ENCODE measurements at places on chromosomes 12 and 14. TPM values are rescaled to one million over a fixed set of nuclear protein-coding genes. Genes with fewer than 3 reads are reported as not detected.
A peak's percentile ranks its signal among the peaks of the same experiment; 100 is the strongest.

DNA sequence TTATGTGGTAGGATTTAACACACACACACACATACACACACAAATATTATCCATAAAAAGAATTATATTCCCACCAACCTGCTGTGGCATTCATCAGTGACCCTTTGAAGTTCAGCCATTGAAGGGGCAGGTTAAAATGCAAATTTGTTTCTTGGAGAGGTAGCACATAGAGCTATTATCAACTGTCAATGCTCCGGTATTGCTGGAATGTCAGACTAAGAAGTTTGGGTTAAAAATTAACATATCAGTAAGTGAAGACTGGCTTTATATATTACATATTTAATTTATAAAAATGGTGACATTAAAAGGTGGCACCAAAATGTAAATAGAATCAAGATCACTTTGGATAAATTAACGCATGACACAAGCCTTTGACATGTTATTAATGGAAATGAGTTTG, 207.3 kb downstream of the DAD1 start:
- no peak overlapping the region for H3K4me3 ChIP-seq
- H3K36me3 ChIP-seq: no peaks in the 10 kb centered on the region
- no peaks in the 10 kb centered on the region for H3K27me3 ChIP-seq
- H3K27ac ChIP-seq: no peak overlapping the region
- peaks cover 6% of the 10 kb centered on the region for H3K4me1 ChIP-seq

DNA sequence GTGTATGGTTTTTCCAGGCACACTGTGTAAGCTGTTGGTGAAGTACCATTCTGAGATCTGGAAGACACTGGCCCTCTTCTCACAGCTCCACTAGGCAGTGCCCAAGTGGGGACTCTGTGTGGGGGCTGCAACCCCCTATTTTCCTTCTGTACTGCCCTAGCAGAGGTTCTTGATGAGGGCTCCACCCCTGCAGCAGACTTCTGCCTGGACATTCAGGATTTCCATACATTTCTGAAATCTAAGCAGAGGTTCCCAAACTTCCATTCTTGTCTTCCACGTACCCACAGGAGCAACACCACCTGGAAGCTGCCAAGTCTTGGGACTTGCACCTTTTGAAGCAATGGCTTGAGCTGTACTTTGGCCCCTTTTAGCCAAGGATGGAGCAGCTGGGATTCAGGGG, 85.2 kb upstream of the PRMT8 start:
- H3K4me3 ChIP-seq: no peak overlapping the region
- H3K27me3 ChIP-seq: no peaks in the 10 kb centered on the region
- no peaks in the 10 kb centered on the region for H3K4me1 ChIP-seq
- DNase-seq: no peak
- H3K27ac ChIP-seq: no peak overlapping the region

DNA sequence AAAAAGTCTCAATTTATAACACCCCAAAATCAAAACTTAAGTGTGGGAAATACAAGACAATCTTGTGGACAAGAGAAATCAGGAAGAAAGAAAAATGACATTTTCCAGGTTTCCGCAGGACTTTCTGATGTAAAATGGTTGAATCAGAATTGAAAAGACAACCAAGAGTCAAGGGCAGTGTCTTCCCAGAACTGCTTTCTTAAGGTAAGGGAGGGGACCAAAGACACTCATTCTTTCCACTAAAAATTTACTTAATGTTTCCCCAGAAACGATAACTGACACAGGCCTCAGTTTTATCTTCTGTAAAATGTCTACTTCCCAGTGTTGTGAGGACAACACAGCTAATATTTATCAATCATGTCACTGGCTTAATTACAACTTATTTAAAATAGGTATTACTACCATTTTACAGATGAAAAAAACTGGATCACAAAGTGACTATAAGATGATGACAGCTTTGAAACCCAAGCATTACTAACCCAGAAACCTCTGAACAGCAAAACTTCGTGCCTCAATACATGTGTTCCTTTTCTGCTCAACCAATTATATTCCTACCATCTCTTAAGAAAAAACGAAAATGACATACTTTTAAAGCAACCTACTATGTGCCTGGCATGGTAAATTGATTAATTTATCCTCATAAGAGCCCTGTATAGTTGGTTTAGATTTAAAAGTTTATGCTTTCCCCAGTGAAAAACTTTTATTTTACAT, 4.6 kb downstream of the SINHCAF start:
- peaks cover 19% of the 10 kb centered on the region for H3K4me1 ChIP-seq
- no peaks in the 10 kb centered on the region for H3K27me3 ChIP-seq
- no peak overlapping the region for H3K4me3 ChIP-seq
- no peaks in the 10 kb centered on the region for H3K36me3 ChIP-seq
- H3K27ac ChIP-seq: no peak overlapping the region

DNA sequence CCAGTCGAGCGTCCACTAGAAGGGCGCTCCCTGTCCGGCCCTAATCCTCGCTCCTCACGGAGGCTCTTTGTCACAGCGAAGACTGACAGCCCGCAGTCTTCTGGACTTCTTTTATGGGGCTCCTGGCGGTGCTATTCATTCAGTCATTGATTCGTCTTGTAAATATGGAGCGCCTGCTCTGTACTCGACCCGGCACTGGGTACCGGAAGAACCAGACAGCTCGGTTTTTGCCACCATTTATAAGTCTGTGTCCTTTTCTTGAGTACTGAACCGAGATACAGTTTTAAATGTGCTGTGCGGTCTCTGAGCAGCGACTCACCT, 570 bp downstream of the DMAC2L start:
- no peaks in the 10 kb centered on the region for H3K27me3 ChIP-seq
- no peaks in the 10 kb centered on the region for H3K36me3 ChIP-seq
- peak overlapping the region; percentile 81 for H3K4me3 ChIP-seq
- peak overlapping the region; percentile 97 for H3K27ac ChIP-seq
- no peak for DNase-seq

GRCh38 chr12:131942671-131943070, 7.1 kb upstream of the EP400 start:
- H3K36me3 ChIP-seq: peaks cover 5% of the 10 kb centered on the region
- H3K4me1 ChIP-seq: no peaks in the 10 kb centered on the region
- no peaks in the 10 kb centered on the region for H3K27me3 ChIP-seq
- DNase-seq: no peak
- H3K27ac ChIP-seq: no peak overlapping the region

DNA sequence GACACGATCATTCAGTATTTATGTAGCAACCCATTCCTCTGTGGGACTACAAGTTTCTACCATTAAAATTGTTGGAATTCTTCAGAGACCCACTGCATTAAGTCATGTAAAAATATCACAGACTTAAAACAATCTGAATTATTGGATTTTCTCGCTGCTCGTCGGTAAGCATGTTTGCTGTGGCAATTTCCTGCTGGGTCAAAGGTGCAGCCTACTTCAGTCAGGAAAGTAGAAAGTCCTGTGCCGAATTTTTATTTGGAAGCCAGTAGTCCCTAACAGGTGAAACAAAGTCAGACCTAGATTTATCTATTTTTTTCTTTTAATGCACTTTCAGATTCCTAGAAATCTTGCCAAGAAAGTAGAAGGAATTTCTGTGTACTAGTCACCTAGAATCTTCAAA, 110.4 kb upstream of the MYL2 start:
- no peak for DNase-seq
- H3K27ac ChIP-seq: no peak overlapping the region
- H3K4me3 ChIP-seq: no peak overlapping the region
- H3K36me3 ChIP-seq: no peaks in the 10 kb centered on the region
- peaks cover 38% of the 10 kb centered on the region for H3K27me3 ChIP-seq
- peaks cover 26% of the 10 kb centered on the region for H3K4me1 ChIP-seq

- H3K27ac ChIP-seq: no peak overlapping the region
- H3K27me3 ChIP-seq: no peaks in the 10 kb centered on the region
- no peak overlapping the region for H3K4me3 ChIP-seq
These were observed 63.9 kb downstream of the NAV3 start for GRCh38 chr12:77894556-77894955.

GRCh38 chr14:64388533-64389285, 556 bp downstream of the MTHFD1 start:
- peak overlapping the region; percentile 84 for H3K4me3 ChIP-seq
- DNase-seq: peak; percentile 24
- H3K36me3 ChIP-seq: no peaks in the 10 kb centered on the region
- H3K27me3 ChIP-seq: no peaks in the 10 kb centered on the region

DNA sequence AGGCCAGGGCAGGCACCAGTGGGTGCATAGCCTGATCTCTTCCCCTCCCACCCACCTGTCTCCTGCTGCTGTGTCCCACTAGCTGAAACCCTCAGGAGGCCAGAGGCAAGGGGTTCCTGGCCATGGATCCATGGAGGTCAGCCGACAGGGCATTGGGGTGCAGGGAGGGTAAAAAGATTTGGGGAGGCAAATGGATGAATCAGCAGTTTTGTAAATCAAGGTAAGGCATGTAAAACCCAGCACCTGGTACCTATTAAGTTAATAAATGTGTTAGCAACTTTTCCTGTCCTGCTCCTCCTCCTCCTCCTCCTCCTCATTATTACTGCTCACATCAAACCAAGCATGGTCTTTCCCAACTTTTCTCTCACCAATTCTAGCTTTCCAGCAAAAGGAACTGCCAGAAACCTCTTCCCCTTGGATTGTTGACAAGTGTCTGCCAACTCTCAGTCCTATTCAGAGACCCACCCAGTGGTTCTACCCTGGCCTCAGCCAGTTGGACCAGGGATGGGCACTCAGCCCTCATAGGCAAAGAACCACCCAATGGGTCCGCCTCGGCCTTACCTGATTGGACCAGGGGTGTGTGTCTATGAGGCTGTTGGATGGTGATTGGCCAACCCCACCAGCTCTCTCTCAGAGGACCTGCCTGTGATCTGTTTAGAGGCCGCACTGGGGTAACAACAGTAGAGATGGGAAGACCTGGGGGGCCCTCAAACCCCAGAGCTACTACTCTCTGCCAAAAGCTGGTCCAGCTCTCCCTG, 155.7 kb upstream of the GSC start:
- no peaks in the 10 kb centered on the region for H3K27me3 ChIP-seq
- no peak overlapping the region for H3K4me3 ChIP-seq
- H3K27ac ChIP-seq: no peak overlapping the region
- no peaks in the 10 kb centered on the region for H3K4me1 ChIP-seq
- no peaks in the 10 kb centered on the region for H3K36me3 ChIP-seq

DNA sequence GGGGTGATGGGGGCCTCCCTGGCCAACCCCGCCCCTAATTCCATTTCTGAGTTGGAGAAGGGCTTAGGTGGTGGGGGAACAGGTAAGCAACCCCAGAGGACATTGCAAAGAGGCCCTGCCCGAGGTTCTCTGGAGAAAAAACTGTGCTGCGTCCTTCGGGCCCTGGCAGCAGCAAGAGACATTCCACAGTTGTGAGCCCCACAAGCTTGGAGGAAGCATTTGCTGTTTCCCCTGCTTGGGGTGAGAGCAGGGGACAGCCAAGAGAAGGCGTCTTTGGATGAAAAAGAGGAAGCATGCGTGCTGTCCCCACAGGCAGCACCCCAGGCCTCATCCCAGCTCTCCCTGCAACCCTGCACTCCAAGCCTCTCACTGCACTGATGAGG, 1.3 kb downstream of the BDKRB2 start:
- H3K4me3 ChIP-seq: no peak overlapping the region
- H3K27me3 ChIP-seq: no peaks in the 10 kb centered on the region
- DNase-seq: no peak

DNA sequence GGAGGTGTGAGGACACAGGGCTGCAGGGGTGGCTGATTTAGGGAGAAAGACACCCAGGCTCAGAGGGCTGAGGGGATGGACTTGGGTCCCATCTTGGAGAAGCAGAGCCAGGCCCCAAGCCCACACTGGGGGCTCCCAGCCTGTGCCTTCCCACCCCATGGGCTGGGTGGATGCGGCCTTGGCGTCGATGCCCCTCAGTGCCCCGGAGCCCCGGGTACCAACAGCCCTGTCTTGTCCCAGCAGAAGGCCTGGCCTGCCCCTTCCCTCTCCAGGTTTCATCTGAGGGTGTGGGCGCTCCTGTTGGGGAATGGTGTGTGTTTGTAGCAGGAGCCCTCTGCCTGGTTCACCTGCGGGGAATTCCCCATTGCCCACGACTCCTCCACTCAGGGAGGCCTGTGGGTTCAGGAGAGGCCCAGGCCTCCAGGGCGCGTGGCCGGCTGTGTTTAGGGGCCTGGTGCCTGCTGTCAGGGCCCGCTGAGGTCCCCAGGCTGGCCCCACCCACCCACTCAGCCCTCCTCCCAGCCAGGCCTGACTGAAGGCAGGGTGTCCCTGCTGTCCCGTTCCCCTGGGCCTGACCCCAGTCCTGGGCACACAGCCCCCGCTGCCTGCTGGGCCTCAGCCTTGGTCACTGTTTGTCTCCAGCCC, 51.1 kb upstream of the BEGAIN start:
- no peak for DNase-seq
- no peak overlapping the region for H3K4me3 ChIP-seq
- H3K27me3 ChIP-seq: no peaks in the 10 kb centered on the region
- no peaks in the 10 kb centered on the region for H3K36me3 ChIP-seq

DNA sequence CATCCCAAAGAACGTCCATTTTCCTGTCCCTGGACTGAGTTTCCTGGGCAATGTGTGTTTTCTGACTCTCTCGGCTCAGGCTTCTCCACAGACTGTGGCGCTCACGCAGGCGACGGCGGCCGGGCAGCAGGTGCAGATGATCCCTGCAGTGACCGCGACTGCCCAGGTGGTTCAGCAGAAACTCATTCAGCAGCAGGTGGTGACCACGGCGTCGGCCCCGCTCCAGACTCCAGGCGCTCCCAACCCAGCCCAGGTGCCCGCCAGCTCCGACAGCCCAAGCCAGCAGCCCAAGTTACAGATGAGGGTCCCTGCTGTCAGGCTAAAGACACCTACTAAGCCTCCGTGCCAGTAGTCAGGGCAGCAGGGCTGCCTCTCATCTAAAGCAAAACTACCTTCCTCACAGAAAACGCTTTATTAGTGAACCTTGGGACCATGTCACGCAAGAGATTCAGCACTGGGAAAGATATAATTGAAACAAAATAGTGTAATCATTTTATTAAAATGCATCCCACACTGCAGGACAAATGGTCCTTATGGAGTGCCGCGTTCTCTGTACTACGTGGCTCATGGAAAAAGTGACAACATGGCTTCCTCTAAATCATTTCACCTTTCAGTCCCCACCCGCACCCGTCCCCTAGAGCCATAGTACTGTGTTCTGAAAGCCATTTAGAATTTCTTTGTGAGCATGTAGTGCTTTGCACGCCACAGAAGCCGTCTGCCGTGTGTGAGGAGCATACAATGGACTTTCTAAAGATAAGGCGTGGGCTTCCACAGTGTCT, 66.6 kb downstream of the DDX51 start:
- no peak overlapping the region for H3K27ac ChIP-seq
- no peak overlapping the region for H3K4me3 ChIP-seq
- H3K36me3 ChIP-seq: no peaks in the 10 kb centered on the region
- H3K27me3 ChIP-seq: no peaks in the 10 kb centered on the region
- DNase-seq: peak; percentile 80
- H3K4me1 ChIP-seq: no peaks in the 10 kb centered on the region

DNA sequence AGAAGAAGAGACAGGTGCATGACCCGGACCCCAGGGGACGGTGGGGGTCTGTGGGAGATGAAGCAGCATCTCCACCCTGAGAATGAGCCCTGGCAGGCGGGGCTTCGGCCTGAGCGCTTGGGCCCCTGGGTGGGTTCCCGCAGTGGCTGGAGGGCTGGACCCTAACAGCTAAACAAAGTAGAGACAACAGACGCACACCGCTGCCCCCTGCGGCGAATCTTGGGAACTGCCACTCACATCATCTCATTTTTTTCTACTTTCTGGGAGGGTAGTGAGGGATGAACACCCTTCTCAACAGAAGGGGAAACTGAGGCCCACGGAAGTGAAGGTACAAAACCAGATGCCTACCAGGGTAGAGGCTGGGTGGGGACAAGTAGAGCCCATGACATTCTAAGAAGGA, 104.7 kb downstream of the RFLNA start:
- no peak for DNase-seq
- H3K4me1 ChIP-seq: peaks cover 34% of the 10 kb centered on the region
- no peaks in the 10 kb centered on the region for H3K27me3 ChIP-seq
- H3K4me3 ChIP-seq: no peak overlapping the region
- H3K27ac ChIP-seq: no peak overlapping the region
- peaks cover 80% of the 10 kb centered on the region for H3K36me3 ChIP-seq

Gene OTOGL
- 0.15 TPM for total RNA-seq

Gene SALL2
- total RNA-seq: 6.8 TPM

Gene FAM161B
- 4.7 TPM for total RNA-seq

Gene LRRK2
- 240 TPM for total RNA-seq

Gene CD163L1
- total RNA-seq: 0.59 TPM
